ENCODE measurements at places on chromosomes 16 and 17.
A peak's percentile ranks its signal among the peaks of the same experiment; 100 is the strongest.

GRCh38 chr16:82263521-82264143 lies 93.6 kb upstream of the MPHOSPH6 start:
- DNase-seq: peak; percentile 70

DNA sequence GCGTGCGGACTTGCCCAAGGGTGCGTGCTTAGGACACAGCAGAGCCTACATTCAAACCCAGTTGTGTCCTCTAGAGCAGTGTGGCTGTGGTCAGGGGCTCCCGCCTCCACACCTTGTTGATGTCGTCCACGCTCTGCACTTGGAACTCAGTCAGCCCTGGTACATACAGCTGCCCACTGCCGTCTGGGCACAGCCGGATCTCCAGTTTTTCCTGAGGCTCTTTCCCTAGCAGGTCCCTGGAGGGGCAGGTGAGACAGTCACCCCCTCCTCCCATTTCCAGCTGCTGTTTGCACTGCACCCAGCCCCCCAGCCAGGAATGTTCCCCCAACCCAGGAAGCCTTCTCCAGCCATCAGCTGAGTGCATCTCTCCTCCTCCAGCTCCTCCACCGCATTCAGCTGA lies 25.7 kb downstream of the KATNB1 start:
- no peak for DNase-seq

DNA sequence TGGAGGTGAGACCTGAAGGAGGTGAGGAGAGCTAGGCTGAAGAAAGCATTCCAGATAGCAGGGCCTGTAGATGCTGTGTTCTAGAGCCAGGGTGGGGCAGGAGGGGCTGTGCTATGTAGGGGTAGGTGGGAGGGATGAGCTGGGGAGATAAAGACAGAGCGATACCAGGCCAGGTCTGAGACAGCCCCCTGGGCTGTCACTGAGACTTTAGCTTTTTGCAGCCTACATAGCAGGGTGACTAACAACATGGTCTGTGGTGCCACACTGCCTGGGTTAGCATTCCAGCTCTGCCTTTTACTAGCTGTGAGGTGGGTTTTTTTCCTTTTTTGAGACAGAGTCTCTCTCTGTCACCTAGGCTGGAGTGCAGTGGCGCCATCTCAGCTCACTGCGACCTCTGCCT lies 14.3 kb downstream of the NUP85 start:
- no peak for DNase-seq

GRCh38 chr17:45857977-45858708 lies 13.5 kb downstream of the SPPL2C start:
- DNase-seq: no peak

DNA sequence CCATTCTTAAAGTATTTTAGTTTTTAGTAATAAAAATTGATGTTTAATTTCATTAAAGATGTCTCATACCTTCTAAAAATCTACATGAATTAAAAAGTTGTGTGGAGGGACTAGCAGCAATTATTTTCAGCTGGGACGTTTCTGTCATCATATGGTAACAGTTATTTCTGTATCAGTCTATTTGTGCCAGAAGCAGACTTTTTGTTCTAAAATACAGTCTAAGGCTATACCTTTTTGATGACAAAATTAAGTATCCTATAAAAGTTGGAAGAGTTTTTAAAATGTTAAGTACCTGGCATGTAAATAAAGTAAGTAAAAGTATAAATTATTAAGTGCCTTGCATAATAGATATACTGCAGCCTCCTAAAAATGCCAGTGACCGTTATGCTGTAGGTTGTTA lies 5.9 kb downstream of the TAOK1 start:
- DNase-seq: no peak

GRCh38 chr17:71202449-71202848 lies 918.4 kb upstream of the SOX9 start:
- DNase-seq: no peak

DNA sequence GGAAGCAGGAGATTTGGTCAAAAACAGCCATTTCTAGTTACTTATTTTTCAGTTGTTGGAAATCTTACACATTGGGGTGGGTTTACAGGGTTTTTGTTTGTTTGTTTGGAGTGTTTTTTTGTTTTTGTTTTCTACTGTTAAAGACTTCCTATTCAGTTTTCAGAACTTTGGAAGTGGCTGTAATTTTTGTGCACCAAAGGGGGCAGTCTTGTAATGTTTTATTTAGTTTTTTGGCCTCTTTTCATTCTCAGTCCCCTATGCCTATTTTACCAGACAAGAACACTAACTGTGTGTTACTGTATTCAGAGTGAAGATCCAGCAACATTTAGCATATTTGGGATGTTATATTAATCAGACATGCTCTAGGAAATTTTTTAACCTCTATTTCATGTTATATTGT lies 20.6 kb downstream of the TPPP3 start:
- peak; percentile 21 for DNase-seq

DNA sequence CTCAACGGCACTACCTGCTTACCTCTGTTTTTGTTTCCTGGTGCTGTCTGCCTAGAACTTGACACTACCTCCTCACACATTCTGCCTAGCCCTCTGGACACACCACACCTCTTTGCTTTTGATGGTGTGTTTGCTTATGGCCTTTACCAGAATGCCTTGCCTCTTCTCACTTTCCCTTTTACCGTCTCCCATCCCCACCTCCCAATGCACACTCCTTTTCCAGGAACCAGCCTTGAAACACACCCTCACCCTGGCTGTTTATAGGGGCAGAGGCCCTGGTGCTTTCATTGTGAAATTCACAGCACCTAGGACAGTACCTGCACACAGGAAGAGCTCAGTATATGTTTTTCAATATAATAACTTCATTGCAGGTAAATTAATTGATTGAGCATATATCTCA lies 56.2 kb downstream of the MAP2K6 start:
- DNase-seq: no peak

- no peak for DNase-seq
Measured at GRCh38 chr17:69978056-69978646, 96.9 kb upstream of the KCNJ16 start.

DNA sequence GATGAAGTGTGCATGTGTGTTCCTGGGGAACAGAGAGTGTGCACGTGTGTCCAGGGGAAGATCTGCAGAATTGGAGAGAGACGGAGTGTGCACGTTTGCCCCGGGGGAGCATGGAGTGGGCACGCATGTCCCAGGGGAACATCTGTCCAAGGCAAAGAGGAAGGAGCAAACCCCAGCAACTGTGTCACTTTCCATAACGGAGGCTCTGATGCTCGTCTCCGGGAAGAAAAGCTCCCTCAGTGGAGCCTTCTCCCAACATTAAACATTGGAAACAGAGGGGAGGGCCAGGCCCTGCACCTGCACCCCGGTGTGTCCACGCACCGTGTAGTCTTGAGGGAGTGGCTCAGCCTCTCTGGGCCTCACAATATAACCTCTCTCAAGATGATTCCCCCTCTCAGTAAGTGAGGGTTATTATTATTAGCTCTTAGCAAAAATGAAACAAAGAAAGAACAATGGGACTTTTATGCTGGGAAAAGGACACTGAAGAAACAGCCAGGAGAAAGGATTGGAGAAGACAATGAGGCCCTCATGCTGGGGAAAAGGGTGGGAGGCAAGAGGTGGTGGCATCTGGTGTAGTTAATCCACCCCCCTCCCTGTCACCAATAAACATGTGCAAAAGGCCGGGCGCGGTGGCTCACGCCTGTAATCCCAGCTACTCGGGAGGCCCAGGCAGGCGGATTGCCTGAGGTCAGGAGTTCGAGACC lies 7.6 kb downstream of the RAB40B start:
- DNase-seq: no peak

GRCh38 chr17:75876190-75876937 lies 2.0 kb downstream of the TRIM47 start:
- DNase-seq: peak; percentile 69

DNA sequence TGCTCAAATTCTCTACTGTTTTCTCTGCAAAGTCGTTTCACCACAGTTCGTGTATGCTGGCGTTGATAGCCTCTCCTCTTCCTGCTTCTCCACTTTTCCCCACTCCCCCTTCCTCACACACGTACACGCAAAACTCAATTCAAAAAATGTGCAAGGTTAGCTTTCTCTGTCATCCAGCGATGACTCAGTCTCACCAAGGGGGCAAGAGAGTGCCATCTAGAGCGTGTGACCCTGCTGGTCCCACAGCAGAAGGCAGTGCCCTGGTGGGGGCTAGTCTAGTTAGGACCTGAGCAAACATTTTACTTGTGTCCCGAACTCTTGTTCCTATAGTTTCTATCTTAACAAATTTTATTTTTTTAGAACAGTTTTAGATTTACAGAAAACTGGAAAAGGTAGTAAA lies 121.2 kb upstream of the CHMP6 start:
- no peak for DNase-seq

DNA sequence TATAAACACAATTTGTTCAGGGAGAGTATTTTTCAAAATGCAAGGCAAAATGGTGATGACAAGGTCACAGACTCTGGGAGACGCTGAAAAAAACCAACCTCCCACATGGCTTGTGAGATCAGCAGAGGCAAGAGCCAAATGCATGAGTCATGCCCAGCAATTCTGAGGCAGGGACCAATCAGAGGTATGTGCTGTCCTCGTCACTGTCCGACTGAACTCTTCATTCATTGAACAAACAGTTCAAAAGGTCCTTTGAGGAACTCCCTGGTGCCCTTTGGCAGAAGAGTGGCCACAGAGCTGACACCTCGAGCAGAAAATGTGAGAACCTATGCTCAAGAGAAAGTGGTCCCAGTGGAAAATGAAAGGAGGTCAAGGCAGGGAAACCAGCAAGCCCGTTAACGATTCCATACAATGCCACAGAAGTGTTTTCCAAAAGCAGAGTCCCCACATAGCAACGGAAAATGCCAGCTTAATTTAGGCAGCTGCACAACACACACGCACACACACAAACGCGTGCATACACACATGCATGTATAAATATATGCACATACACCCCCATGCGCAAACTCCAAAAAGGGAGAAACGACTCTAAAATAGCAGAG lies 50.9 kb downstream of the CDH11 start:
- DNase-seq: no peak

GRCh38 chr16:15509593-15510535 lies 75.5 kb downstream of the BMERB1 start:
- DNase-seq: no peak

DNA sequence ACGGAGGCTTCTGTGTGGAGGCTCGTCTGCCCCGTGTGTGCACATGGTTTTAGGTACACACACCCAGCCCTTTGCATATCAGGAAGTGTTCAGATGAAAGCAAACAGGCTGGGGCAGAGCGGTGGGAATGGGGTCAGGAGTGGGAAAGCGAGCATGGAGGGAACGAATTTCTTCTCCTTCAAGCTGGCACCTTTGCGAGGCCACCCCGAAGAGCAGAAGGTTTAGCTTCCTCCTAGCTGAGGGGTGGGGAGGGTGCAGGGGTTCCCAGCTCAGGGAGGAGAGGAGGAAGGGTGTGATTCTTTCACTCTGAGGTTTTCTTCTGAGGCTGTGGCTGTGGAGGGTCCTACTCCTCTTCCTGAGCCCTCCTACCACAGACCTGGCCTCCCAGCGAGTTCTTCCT lies 83.6 kb downstream of the ABR start:
- DNase-seq: no peak

DNA sequence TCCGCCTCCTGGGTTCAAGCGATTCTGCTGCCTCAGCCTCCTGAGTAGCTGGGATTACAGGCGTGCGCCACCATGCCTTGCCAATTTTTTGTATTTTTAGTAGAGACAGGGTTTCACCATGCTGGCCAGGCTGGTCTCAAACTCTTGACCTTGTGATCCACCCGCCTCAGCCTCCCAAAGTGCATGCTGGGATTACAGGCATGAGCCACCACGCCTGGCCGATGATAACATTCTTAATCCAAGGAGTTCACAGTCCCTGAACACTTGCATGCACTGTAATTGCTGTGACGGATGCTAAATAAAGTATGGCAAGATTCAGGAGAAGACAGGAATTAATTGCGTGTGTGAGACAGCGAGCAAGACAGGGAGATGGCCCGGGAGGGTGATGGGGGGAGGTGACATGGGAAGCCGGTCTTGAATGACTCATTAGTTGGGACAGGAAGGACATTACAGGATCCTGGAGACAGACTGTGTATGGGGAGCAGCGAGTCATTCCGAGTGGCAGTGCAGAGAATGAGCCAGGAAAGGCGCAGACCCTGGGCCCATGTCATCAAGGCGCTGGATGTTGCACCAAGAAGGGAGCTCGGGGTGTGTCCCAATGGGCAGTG lies 6.7 kb downstream of the ABCA3 start:
- DNase-seq: no peak

- no peak for DNase-seq
Measured at GRCh38 chr16:25143928-25144327, 32.4 kb downstream of the LCMT1 start.

GRCh38 chr17:76496464-76496863 lies 4.8 kb downstream of the RHBDF2 start:
- DNase-seq: no peak

- peak; percentile 34 for DNase-seq
Measured at GRCh38 chr17:38333635-38334295, 10.0 kb downstream of the GPR179 start.

DNA sequence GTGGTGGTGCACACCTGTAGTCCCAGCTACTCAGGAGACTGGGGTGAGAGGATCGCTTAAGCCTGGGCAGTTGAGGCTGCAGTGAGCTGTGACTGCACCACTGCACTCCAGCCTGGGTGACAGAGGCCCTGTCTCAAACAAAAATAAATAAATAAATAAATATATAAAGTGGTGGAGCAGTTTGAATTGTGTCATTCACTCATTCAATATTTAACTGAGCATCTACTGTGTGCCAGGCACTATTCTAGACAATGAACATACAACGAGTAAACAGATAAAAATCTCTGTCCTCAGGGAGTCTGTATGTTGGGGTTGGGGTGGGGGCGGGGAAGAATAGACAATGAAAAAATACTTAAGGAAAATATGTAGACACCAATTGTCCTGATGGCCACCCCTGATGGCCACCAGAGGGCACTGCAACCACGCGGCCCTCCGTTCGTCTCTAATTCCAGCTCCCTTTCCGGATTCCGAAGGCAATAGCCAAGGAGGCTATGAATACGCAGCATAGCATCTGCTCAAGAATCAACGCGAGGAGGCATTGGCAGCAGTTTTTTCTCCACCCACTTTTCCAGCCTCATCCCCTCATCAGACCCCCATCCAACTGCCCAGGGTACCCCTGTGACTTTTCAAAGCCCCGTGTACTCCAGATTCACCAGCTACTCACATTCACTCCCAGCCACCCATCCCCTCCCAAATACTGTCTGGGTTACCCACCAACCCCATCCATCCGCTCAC lies 21.4 kb downstream of the QPRT start:
- peak; percentile 87 for DNase-seq

GRCh38 chr17:49431743-49432142 lies 17.1 kb upstream of the PHB1 start:
- no peak for DNase-seq
